Astrocyte of the hippocampus (primary cell): ENCODE measurements at places on chromosomes 6 and 20.

GRCh38 chr20:35252037-35252461, 25.6 kb downstream of the MMP24 start:
- no peak for DNase-seq

DNA sequence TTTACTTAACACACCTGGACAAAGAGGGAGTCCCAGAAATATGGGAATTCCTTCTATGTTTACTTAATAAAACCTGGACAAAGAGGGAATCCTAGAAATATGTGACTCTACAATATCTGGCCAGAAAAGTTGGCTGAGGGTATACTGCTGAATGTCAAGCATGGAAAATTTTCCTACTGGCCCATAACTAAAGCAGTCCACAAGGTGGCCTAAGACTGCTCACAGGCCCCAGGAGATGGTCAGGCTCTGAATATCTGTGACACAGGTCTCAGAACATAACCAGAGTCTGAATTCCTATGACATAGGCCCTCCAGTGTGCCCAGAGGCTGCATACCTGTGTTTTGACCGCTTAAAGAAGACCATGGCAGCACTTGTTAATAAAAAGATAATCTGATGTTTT, 578.2 kb upstream of the NRSN1 start:
- DNase-seq = peak; percentile 5

DNA sequence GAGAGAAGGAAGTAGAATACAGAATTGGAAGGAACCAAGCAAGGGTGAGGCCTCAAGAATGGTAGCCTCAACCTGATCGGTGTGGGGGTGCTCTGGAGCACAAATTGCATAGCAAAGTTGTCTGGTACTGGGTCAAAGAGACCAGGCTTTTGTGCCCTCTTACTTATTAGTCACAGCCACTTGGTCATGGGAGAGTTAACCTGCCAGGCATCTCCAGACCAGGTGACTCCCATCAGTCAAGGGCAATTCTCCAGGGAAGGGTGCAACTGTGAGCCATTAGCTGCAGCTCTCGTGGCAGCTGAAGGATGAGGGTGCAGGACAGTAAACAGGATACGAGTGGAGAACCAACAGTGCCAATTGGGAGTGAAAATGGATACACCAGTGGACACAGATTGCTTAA, 47.7 kb upstream of the PLCB4 start:
- no peak for DNase-seq

DNA sequence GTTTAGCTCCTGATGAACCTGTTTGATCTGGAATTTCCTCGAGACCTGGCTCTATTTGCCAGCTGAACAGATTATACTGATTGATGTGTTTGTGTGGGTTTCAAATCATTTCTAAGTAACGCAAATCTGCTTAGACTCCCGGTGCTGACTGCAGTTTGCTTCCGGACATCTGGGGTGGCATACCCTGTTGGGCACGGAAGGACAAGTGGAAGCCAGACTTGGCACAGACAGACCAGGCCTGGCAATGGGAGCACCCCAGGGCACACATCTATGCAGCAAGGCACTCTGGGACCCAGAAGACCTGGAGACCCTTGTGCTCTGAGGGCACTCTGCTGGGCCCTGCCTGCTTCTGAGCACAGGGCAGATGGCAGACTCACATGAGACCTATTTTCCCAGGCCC, 433.7 kb upstream of the CHD6 start:
- no peak for DNase-seq

DNA sequence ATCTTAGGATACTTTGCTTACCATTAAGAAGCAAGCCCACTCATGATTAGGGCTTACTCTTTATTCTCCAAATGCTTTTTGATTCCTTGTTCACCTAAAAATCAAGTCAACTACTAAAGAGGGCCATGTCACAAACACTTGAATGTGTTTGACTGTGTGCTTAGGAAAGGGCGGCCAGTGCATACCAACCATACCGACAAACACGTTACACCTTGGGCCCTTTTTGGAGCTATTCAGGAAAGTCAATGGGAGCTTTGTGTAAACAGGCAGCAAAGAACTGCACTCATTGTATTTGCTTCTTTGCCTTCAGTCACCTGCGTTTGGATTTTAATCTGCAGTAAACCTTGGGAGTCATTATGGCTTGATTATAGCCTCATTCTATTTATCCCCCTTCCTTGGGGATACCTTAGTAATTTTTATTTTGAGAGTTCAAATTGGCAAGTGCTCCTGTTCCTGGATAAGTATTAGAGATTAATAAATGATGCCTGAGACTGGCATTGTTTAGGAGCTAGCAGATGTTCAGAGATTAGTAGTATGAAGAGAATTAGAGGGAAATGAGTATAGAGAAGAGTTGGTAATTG, 102.6 kb upstream of the HDGFL1 start:
- DNase-seq = peak; percentile 6

DNA sequence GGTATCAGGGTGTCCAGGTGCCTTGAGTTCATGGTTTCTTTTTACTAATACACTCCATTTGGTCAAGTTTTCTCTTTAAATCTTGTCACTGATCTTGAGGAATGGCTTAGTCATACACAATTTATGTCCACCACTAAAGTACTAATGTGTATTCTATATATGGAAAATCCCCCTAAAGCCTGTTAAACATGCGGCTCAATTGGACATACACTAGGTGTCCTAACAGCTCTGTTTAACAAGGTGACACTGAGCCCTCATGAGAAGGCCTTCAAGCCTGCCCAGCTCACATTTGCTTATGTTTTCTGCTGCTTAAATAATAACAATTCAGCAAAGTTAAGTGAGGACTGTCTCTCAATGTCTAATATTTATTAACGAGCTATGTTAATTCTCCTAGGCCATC, 31.5 kb downstream of the PDE7B start:
- no peak for DNase-seq

DNA sequence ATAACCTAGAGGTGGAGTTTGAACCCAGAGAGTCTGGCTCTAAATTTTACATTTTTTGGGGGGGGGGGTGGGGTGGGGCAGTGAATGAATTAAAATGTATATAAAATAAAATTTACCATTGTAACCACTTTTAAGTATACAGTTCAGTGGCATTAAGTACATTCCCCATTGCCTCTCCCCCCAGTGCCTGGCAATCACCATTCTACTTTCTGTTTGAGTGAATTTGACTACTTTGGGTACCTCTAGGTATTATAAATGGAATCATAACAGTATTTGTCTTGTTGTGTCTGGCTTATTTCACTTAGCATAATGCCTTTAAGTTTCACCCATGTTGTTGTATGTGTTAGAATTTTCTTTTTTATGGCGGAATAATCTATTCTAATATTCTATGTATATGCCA, 2.7 kb downstream of the FAM110A start:
- DNase-seq = no peak

DNA sequence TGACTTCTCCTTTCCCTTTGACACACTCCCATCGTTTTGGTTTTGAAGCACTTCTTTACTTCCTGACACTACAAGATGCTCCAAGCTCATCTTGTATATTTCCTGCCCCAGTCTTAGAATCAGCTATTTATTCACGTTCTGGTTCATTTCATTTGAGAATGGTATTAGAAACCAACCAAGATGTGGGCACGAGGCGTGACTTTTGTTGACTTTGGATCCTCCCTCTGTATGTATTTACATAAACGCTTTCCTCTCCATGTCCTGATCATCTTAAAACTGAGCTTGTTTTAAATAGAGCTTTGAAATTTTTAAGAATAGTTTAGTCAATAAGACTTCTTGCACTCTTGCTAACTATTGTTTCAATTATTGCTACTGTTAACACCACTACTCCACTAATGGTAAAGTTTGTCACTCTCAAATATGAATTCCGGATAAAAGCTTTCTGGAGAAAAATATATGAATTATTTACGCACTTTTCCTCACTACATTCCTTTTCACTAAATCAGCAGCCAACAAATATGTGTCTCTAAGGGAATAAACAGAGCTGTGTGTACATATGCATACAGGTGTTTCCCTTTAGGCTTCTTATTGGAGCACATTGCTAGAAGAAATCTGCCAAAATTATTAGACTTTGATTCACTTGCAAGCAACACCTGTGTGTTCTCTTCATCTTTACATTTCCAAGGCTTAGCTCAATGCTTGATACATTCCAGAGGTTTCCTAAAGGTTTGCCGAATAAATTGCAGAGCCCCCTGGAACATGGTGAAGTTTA, 77.3 kb upstream of the TMEM244 start:
- peak; percentile 8 for DNase-seq

DNA sequence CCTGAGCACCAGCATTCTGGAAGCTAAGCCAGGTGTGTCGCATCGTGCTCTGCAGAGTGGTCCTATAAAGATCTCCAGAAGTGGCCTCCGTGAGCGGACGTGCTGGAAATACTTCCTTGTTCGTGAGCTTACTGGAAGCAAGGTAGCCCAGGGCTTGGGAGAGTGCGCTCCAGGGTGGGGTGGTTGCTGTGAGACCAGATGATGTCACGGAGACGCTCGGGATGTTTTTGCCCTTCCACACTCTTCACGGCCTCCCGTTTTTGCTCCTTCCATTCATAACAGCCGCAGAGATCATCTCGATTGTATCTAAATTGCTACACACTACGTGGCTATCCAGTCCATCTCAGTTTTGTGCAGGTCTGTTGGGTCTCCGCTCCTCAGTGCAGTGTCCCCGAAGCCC, 373.4 kb downstream of the THBS2 start:
- no peak for DNase-seq

GRCh38 chr6:159646116-159646515, 46.9 kb downstream of the SOD2 start:
- no peak for DNase-seq

GRCh38 chr6:13303668-13304017, 24.7 kb downstream of the TBC1D7 start:
- peak; percentile 68 for DNase-seq

GRCh38 chr20:7770046-7770445, 170.2 kb downstream of the HAO1 start:
- no peak for DNase-seq

DNA sequence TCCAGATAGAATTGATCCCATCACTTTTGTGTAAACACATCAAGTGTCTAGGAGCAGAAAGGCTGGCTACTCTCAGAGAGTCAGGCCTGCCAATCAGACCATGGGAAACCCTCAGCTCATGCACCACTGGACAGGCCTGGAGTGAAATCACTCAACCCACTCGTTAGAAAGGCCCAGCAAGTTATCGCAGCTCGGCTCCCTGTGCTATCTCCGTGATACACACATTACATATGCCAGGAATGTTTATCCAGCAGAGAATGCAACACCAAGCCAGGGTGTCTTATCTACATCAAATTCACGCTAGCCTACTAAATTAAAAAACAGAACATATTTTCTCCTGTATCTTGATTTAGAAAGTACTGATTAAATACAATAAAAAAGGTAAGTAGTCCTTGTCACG, 232.4 kb upstream of the FOXQ1 start:
- DNase-seq = peak; percentile 60

DNA sequence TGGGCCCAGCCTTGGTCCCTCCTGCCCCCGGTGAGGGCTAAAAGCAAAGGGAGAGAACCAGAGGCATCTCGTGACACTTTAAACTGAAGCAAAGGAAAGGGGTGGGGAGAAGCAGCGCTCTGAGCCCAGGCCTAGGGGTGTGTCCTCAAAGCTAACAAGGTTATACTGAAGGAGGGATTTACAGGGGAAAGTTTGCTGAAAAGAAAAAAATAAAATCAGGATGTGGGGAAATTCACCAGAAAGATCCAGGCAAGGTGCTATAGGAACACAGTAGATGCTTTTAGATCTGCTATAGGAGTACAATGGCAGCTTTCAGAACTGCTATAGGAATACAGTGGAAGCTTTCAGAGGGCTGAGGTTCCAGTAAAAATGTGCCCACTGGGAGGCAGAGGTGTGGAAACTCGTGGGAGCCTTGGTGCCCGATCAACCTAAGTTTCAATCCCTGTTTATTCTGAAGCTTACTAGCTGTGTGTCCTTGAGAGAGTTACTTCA, at the start of gene COL9A1:
COL9A1 (minus strand) TSS at position 51 of the 492 bp plus-strand sequence. CDS start 160 bp downstream, outside the sequence.
- no peak for DNase-seq

DNA sequence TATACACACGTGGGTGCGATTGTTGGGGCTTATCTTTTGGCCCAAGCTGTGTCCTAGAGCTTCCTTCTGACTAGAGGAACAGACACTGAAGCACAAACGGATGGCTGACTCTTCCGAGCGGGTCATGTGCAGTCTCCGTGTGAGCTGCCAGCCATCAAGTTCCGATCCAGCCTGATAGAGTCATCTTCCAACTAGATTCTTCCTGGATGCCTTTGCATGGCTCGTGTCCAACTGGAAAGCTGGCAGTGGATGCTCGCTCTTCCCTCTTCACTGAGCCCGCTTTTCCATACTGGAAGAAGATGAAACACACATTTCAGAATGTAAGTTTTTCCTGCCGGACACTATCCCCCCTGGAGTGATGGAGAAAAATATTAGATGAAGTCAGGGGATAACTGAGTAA, 148.1 kb downstream of the SCML4 start:
- no peak for DNase-seq

- no peak for DNase-seq
Measured at GRCh38 chr6:132107896-132108295, 156.7 kb upstream of the CCN2 start.

DNA sequence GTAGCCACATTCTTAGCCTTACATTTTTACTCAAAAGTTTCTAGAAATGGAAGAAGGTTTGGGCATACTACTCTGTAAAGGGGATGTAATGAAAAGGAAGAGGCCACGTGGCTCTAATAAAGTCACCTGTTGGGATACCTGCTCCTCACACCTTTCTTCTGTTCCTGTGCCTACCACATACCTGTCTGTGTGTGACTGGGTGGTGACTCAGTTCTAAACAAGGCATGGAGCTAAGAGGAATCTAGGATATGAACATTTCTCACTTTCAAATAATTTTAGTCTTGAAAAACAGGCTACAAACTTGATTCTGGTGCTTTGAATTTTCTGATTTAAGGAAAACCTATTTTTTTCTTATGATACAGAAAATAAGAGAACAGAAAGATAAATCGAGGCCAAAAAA, 363.6 kb downstream of the RFPL4B start:
- DNase-seq = no peak

DNA sequence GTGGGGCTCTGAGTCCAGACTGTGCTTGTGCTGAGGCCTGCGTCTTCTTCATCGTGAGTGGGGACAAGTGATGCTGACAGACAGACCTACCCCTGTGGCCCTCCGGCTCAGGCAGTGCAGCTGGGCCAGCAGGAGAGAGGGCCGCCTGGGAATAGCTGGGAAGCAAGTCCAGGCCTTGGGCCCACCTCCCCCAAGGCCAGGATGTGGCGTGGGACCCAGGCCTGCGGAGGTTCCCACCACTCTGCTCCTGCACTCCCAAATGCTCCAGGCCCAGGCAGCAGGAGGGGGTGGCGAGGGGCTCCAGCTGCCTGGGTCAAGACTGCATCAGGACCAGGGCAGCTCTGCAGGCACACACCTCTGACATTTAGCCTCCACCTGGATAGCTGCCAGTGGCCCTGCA, 38.3 kb downstream of the DAAM2 start:
- no peak for DNase-seq

- no peak for DNase-seq
Measured at GRCh38 chr6:29770306-29770705, 47.1 kb downstream of the HLA-F start.

GRCh38 chr6:99236010-99236409, 113.5 kb downstream of the FAXC start:
- DNase-seq = no peak
